ENCODE measurements at places on chromosomes 2 and 18.

- DNase-seq = no peak
Observed at GRCh38 chr2:133486771-133487191, 81.5 kb downstream of the NCKAP5 start.

DNA sequence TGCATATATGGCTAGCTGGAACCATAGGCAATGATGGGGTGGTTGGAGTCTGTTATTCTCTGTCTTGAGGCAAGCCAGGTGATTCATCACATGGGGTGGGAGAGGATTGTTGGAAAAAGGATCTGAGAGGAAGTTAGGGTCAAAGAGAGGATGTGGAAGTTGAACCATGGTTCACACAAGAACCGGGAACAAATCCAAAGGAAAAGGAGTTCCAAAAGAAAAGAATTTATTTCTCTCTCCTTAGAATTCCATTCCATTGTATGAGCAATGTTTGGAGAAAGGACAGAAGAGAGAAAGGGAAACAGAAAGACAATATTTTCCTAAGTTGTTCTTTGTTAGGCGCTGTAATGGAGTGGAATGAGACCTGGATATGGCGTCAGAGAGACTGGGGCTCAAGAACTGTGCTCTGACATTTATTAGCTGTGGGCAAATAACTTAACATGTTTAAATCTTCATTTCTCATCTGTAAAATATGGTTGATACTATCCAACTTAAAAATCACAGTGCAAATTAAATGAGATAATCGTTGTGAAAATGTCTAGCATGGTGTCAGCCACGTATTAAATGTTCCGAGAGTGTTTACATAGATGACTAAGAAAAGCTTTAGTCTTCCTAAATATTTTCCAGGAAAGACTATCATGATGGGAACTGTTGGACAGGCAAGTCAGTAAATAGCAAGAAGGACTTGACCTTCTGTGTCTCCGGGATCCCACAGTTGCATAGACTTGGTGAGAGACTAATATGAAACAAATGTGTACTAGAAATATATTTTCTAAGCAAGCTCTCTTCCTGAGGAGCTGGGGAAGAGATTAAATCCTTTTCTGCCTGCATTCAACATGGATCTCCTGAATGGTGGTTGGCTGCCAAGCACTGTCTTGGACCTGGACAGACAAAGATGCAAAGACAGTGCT is 71.4 kb downstream of the TRIB2 start:
- no peak for DNase-seq

GRCh38 chr2:110167326-110168000 is 37.4 kb downstream of the NPHP1 start:
- no peak for DNase-seq

- DNase-seq = no peak
Observed at GRCh38 chr2:176212276-176212675, 23.8 kb downstream of the HOXD1 start.

GRCh38 chr18:26003356-26003755 is 87.1 kb downstream of the SS18 start:
- DNase-seq = no peak

GRCh38 chr2:181697126-181697525 is 16.8 kb upstream of the NEUROD1 start:
- no peak for DNase-seq

DNA sequence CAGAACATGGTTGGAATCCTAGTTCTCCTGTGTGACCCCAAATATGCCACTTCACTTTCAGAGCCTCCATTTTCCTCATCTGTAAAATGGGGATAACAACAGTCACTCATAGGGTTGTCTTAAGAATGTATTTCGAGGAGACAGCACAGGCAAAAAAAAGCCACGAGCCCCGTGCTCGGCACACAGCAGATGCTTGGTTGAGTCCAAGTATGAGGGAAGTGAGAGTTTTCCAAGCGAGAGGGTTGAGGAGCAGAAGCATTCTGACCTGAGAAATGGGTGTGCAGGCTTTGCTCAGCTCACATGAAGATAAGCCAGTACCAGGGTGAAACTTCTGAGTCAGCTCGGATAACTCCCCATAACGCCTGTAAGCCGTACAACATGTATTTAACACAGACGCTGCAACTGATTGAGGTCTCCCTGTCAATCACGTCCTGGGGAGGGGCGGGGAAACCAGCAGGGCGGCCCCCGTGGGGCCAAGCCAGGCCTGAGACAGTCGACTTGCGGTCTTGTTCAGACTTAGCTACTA is 23.0 kb upstream of the ODC1 start:
- DNase-seq = no peak

DNA sequence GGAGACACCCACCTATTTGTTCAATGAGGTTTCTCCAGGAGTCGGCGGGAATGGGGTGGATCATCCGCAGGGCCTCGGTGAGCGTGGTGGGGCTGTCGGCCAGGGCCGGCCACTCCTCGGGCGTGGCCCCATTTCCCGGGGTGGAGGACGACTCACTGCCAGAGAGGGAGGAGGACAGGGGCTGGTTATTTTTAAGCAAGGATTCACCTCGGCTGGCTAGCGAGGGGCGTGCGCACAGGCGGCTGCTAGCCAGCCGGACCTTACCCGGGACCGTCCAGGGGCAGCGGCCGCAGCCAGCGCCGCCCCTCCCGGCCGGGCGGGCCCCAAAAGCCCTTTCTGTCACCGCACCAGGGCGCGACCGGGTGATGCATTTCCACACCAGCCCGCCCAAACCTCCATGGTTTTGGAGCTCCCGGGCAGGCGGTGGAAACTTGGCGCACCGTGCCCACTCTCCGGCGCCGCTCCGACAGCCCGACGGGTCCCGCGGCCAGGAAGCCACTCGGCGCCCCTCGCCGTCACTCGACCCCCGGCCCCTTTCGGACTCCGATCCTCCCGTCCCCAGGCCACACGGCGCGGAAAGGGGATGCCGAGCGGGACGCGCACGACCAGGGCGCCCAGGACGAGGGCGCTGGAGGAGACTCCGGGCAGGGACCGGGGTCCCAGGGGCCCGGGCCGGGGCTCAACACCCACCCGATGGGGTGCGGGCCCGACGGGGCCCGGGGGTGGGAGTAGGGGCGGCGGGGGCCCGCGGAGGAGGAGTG is 57.1 kb downstream of the SNORC start:
- DNase-seq = no peak

GRCh38 chr2:109415581-109416013 is 198.2 kb downstream of the SEPTIN10 start:
- no peak for DNase-seq

- no peak for DNase-seq
Observed at GRCh38 chr2:240643811-240644150, 18.5 kb downstream of the GPR35 start.

GRCh38 chr2:239264838-239265651 is 135.8 kb downstream of the HDAC4 start:
- peak; percentile 70 for DNase-seq

DNA sequence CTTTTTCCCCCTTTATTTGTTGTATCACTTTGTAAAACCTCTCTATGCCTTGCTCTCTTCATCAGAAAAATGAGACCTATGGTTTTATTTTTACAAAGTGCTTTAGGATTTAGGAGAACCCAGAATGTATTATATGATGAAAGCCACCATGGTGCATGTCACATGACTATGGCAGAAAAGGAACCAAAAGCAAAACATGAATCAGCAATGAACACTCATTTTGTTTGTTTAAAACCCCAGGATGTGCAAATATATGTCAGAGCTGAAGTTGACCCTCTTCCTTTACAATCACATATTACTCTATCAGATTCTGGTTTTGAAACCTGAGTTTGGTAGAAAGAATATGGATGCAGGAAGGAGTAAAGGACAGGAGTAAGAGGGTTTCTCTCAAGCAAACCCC is 70.0 kb downstream of the FIGN start:
- no peak for DNase-seq

- no peak for DNase-seq
Observed at GRCh38 chr2:15744820-15745219, 153.2 kb downstream of the DDX1 start.

DNA sequence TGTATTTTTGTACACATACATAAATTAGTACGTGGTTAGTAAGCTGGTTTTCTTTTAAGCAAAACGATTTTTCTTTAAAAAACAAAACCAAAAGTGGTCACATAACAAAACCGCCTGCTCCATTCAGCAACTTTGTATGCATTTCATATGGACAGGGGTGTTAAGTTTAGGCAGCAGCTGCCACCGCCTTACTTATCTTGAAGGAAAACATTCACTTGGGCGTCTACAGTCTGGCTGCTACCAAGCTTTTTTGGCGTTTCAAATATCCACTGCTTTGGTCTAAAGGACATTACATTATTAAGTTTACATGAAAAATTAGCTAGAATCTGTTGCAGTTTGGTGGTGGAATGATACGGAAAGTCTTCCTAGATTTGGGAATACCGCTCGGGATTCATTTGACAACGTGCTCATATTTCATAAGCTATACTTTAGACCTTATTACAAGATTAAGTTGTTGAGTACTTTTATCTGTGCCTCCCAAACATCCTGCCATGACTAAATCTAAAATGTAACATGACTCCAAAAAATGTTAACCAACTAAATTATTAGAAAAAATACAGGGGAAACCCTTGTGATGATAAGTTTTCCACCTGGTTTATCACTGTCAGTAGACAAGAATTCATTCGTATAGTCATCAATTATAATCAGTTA is 214.8 kb downstream of the NEDD4L start:
- no peak for DNase-seq

GRCh38 chr2:230798769-230799399 is 65.9 kb upstream of the ITM2C start:
- peak; percentile 11 for DNase-seq

DNA sequence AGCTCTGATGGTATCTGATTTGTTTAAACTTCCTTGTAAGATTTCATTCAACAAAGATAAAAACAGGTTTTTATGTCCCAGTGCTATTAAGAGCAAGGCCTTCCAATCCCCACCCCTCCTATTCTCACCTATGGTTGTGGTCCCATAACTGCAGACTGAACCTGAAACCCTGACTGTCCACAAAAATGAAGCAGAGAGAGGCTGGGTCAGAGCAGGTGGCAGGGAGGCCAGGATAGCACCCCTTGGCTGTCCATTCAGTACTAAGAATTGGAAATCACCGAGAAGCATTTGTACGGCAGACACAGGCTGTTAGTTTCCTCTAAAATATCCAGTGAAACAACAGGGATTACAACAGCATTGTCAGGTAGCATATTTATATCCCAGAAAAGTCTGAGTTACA is 37.3 kb upstream of the FMNL2 start:
- no peak for DNase-seq

GRCh38 chr2:96916156-96916630 is 46.3 kb upstream of the SEMA4C start:
- DNase-seq = no peak
